Karpas-422 (cell line): ENCODE measurements at places on chromosomes 2 and 18.

DNA sequence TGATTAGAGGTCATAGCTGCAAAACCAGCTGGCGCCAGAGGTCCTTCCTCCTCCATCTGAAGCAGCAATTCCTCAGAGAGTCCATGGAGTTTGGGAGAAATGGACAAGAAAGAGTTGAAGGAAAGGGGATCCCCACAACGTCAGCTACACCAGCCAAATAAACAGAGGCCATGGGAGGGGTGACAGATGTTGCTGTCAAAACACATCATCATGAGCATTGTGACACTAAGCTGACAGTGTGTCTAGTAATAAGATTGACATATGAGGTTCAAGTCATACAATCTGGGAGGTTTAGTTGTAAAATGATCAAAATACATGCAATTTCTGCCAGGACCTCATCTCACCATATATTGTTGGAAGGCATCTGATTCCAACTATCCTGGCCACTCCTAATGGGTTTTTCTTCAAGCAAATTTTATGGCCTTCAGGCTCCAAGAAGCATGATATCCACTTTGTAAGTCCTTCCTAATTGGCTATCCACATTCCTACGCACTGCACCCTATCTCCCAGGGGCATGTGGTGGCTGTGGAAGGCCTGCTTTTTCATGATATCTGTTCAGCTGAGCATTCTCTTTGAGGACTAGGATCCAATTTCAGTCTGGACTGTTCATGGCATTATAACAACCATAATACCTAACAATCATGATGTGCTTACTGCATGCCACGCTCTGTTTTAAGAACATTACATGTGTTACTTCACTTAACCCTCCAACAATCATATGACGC, 335.0 kb upstream of the ID2 start:
- DNase-seq: no peak

DNA sequence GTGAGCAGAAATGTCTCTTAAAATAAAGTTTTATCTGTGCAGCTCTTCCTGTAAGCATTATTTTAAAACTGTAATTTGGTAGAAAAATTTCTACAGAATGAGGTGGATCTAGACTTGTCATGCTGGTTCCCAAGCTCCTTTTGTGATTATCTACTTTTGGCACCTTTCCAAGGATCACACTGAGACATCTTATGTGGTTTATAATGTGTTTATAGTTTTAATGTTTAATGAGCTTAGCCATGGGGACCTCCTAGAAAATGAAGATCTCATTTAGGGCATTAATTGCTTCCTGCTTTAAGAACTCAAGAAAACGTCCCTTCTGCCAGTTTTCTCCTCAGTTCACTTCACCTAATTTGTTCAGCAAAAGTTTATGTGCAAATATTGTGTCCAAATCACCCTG, 468.4 kb downstream of the SUCLG1 start:
- DNase-seq: no peak

DNA sequence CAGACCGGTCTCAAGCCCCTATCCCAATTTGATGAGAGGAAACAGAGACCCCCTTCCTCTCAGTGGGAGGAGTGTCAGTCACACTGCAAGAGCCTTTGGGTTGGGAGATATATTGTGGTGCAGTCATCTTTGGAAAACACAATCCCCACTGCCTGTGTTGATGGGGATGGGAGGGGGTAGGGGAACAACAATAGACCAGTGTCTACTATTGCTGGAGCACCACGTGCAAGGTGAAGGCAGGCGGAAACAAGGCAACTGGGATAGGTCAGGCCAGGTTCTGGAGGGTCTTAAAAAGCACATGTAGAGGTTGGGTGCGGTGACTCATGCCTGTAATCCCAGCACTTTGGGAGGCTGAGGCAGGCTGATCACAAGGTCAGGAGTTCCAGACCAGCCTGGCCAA, 127.9 kb downstream of the ZFP36L2 start:
- no peak for DNase-seq

- no peak for DNase-seq
These were observed 1.4 kb downstream of the ITGA6 start for GRCh38 chr2:172428832-172429210.

DNA sequence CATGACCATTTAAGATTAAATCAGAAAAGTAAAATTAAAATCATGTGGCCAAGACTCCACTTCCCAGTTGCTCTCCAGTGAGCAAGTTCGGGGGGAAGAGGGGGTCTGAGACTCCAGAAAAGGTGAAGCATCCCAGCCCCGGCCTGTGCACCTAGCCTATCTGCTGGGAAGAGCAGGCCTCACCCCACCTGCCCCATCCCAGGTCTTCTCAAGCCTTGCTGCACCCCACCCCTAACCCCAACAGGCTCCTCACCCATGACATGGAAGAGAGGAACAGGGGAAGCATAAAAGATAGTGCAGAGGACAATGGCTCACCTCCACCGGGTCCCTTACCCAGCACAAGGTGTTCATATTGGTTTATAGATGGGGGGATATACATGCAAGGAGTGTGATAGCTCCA, 14.6 kb downstream of the CIB4 start:
- DNase-seq: no peak

- DNase-seq: no peak
These were observed 65.1 kb downstream of the SRBD1 start for GRCh38 chr2:45545943-45546342.

DNA sequence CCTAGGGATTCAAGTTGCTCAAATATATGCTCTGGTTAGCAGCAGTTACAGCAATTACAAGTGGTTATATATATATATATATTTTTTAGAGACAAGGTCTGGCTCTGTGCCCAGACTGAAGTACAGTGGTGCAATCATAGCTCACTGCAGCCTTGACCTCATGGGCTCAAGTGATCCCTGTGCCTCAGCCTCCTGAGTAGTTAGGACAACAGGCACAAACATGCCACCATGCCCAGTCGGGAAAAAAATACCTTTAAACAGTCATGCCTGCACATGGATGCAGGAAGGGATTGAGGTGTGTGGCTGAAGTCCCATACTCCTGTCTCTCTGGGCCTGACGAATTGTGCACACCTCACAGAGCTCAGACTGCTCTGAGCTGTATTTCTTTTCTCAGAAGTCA, 19.6 kb upstream of the DNAH7 start:
- DNase-seq: peak; percentile 42

GRCh38 chr2:79817288-79817687, 304.4 kb downstream of the CTNNA2 start:
- DNase-seq: no peak

GRCh38 chr2:207885010-207885409, 115.3 kb upstream of the FZD5 start:
- no peak for DNase-seq

DNA sequence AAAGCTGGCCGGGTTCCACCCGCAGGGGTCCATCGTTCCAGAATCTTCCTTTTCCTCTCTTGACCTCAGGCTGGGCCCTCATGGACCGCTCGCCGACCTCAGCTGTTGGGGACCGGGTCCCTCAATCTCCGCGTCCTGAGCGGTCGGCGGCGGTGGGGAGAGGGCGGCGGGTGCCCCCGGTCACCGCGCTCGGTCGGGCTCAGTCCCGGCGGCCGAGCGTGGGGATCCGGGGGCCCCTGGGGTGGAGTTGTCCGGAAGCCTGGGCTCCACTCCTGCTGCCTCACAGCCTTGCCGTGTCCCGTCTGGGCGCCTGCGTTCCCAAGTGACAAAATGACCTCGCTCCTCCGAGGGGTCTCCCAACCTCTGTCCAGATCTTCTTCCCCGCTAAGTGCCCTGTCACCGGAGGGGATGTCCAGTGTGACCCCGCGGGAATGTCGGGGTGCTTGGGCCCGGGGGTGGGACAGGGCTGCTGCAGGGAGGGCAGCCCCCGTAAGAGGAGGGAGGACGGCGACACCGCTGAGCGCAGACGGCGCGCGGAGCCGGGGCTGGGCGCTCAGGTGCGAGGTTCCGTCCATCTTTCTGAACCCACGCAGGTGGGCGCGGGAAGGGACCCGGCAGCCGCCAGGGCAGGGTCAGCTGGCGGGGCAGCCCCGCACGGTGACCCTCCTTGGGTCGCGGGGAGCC, 16.0 kb upstream of the E2F6 start:
- no peak for DNase-seq

DNA sequence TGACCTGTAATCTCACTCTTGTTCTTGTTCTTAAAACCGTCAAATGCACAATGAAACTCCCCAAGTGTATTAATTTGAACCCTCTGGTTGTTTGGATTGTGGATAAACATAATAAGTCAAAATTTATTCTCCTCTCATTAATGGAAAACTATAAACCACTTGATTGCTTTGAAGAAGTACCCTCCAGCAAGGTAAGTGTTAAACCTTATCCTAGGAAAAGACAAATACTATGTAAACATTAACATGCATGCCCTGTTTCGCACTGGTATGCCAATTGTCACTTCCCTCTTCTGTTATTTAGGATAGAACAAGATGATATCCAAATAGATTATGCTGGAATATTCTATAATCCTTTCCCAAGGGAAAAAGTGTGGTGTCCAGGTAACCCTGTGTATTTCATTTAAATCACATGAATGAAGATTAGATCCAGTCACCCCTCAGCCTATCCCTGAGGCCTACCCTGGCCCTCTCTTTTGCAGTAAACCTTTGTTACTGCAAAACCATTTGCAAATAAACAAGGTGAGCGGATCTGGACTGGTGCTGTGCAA, 1.3 kb downstream of the ADI1 start:
- peak; percentile 75 for DNase-seq

DNA sequence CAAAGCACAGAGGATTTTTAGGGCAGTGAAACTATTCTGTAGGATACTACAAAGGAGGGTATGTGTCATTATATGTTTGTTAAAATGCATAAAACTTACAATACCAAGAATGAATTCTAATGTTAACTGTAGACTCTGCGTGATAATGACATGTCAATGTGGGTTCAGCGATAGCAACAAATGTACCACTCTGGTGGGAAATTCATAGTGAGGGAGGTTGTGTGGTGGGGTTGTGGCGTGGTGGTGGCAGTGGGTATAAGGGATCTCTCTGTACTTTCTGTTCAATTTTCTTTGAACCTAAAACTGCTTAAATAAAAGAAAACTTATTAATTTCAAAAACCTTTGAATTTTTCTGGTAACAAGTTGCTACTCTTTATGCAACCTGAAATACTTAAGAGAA, 99.3 kb upstream of the SLC38A11 start:
- DNase-seq: no peak

- no peak for DNase-seq
These were observed 66.3 kb downstream of the CDK15 start for GRCh38 chr2:201872591-201872990.

- DNase-seq: no peak
These were observed 818.5 kb upstream of the SALL3 start for GRCh38 chr18:78160961-78161656.

DNA sequence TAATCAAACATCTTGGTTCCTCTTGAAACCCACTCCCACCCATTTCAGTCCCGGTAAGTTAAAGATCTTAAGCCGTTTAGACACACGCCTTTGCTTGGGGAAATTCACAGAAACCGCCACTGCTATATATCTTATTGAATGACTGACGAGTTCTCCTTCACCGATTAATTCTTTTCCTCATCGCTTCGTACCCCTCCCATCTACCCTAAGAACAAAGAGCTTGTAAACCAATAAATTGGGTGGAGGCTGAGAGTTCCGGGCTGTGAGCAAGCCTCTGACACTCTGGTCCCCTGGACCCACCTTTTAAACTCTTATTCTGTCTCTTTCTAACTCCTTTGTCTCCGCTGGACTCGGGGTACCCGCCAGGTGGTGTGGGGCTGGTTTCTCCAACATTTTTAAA, 30.6 kb downstream of the TMEM131 start:
- no peak for DNase-seq

- DNase-seq: peak; percentile 92
These were observed 247.3 kb downstream of the CNTNAP5 start for GRCh38 chr2:124272261-124272841.

GRCh38 chr2:108325756-108326155, 37.1 kb downstream of the SULT1C2 start:
- no peak for DNase-seq

DNA sequence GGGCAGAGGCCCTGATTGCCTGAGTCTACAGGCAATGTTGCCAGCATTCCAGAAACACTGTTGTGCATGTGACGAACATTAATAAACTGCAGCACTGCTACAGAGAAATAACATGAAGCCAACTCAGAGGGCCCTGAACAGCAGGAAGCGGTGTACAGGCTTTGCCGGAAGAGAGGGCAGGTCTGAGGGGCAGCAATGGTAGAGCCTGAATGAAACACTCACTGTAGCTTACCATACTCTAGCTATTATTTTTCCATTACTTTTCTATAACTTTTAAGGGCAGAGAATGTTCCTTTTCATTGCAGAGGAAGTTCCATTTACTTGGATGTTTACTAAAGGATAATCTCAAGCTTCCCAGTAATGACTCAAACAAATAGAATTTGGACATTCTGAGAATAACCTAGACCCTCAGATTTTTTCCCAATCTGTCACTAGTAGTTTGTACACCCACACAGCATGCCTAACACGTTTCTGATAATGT, 150.4 kb downstream of the MTX2 start:
- DNase-seq: peak; percentile 10

- DNase-seq: no peak
These were observed 103.2 kb downstream of the INHBB start for GRCh38 chr2:120448961-120449810.

DNA sequence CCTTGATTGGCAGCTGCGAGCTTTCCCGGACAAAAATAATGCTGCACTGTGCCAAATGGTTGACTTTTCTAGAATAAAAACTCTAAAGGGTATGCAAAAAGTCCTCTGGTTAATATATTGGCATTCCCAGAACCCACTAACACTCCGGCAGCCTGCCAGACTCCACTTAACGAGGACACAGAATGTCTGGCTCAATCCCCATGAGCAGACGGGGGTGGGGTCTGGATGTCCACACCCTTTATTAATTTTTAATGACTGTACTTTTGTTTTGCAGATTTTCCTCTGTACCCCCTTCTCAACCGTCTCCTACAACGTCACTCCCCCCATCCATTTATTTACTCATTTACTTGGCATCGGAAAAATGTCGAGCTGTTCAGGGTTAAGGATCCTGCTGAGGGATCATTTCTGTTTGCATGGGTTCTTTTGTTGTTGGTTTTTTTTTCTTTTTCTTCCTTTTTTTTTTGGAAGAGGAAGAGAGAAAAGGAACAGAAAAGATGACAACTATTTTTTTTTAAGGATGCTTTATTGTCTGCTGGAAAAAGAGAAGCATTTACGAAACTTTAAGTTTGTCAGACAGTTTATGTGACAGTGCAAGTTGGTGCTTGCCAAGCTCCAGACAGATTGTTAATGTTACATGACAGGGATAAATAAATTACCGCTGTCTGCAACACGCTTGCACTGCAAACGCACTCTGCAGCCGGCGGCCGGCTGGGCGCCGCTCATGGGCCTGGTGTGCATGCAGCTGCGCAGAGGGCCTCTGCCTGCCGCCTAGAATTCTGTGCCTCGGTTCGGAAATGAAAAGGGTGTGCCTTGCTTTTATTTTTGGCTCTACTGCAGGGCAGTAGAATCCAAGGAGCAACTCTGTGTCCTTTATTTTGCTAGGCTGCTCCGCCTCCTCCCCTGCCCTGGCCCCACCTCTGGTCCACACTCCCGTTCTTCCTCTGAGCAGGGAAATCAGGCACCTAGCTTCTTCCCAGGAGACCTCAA, 3.6 kb downstream of the LDLRAD4 start:
- DNase-seq: no peak

GRCh38 chr2:215505044-215505786, 69.3 kb upstream of the FN1 start:
- no peak for DNase-seq

GRCh38 chr2:24238158-24238557, 63.3 kb downstream of the FAM228A start:
- no peak for DNase-seq
